ENCODE measurements at places on chromosomes 4 and X.

DNA sequence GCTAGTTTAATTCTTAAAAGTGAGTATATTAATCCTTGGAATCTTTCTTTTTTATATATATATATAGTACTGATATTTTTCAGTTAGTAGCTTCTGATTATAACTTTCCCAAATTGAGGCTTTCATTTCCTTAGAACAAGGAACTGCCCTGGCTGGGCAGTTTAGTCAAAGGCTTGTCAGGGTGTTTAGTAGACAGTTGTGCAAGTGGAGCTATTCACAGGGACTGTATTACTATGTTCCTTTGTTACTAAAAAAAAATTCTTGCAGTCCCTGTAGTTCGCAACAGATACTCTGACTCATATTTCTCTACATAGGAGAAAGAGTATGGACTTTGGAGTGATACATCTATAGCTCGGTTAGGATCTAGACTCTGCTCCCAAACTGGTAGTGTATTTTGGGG lies 20.8 kb downstream of the USO1 start:
- DNase-seq: no peak

GRCh38 chr4:16157609-16158503 lies 68.4 kb downstream of the TAPT1 start:
- no peak for DNase-seq

DNA sequence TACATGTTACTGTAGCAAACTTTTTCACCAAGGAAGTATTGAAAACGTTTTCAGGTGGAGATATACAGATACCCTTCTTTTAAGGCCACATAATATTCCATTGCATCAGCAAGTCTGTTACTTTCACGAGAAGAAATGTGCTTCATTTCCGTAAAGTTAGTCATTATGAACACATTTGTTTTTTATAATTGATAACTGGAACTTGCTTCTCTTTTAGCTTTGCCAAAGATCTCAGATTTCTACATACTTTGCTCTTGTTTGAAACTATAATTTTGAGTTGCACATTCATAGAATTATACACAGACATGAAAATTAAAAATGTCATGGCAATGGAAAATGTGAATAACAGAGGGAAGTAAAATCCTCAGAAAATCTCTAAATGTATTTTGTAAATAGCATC lies 128.7 kb upstream of the GIMD1 start:
- no peak for DNase-seq

DNA sequence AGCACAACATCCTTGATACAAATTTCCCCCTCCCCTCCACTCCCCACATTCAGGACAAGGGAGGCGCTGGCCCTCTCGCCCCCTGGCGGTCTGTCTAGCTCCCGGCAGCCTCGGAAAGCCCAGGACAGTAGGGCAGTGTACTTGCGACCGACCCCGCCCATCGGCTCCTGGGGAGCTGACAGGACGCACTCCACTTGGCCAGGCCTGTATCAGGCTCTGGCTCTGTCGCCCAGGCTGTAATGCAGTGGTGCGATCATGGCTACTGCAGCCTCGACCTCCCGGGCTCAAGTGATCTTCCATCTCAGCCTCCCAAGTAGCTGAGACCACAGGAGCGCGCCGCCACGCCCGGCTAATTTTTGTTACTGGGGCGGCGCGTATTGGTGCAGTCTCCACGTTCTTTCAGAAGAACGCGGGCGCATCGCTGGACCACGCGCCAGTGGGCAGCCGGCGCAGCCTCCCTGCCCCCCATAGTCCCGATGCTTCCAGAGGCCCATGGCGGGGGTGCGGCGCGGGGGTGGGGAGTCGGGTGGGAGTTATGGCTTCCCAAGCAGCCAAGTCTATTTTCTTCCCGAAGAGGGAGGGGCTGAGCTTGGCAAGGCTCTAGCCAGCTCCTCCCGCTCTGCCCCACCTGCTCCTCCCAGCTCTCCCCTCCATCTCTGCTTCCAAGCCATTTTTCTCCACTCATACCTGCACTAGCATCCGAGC lies 7.8 kb upstream of the AKAP14 start:
- DNase-seq: peak; percentile 73

- DNase-seq: no peak
Observed at GRCh38 chr4:5632571-5632970, 75.8 kb downstream of the EVC2 start.

- DNase-seq: no peak
Observed at GRCh38 chr4:109691411-109691920, 11.8 kb downstream of the CASP6 start.

Measured in stimulated activated CD8-positive, alpha-beta memory T cell treated with anti-CD3 and anti-CD28 coated beads, Interleukin-4, amount 100 ng/mL, for 48 hours (primary cell).